Kidney capillary endothelial cell (primary cell): ENCODE measurements at places on chromosomes 4 and X.

GRCh38 chrX:38768079-38768478, 33.2 kb upstream of the MID1IP1 start:
- DNase-seq: peak; percentile 5

DNA sequence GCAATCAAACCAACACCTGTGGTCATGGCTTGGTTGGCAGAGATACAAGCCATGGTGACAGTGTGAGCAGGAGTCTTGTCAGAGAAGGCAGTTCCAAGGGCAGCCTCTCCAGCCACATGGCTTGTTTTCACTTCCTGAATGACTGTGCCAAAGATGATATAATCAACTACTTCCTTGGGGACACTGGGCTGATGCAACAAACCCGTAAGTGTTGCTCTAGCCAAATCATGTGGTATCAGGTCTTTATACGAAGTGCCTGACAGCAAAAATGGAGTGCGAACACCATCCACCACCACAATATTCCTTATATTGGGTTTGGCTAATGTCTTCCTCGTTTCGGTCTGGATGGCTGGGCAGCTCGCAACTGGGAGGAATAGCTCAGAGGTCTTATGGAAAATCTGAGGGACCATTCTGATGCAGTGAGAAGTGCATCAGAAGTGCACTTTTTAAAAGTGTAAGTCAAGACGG, 922.0 kb downstream of the NLGN4X start:
- DNase-seq: no peak

GRCh38 chr4:13548059-13548983, 4.0 kb upstream of the NKX3-2 start:
- no peak for DNase-seq

- no peak for DNase-seq
Observed at GRCh38 chr4:41052287-41052686, 162.1 kb downstream of the APBB2 start.

- no peak for DNase-seq
Observed at GRCh38 chr4:26992657-26993361, 132.2 kb downstream of the STIM2 start.

GRCh38 chr4:166324321-166324720, 451.3 kb downstream of the TLL1 start:
- DNase-seq: peak; percentile 8

GRCh38 chr4:57095956-57096355, 14.2 kb downstream of the IGFBP7 start:
- no peak for DNase-seq

GRCh38 chr4:70818921-70819320, 20.8 kb downstream of the GRSF1 start:
- DNase-seq: no peak

- DNase-seq: no peak
Observed at GRCh38 chrX:13791145-13791544, 25.7 kb downstream of the GPM6B start.

- DNase-seq: no peak
Observed at GRCh38 chrX:46577221-46578005, 3.8 kb downstream of the CHST7 start.

DNA sequence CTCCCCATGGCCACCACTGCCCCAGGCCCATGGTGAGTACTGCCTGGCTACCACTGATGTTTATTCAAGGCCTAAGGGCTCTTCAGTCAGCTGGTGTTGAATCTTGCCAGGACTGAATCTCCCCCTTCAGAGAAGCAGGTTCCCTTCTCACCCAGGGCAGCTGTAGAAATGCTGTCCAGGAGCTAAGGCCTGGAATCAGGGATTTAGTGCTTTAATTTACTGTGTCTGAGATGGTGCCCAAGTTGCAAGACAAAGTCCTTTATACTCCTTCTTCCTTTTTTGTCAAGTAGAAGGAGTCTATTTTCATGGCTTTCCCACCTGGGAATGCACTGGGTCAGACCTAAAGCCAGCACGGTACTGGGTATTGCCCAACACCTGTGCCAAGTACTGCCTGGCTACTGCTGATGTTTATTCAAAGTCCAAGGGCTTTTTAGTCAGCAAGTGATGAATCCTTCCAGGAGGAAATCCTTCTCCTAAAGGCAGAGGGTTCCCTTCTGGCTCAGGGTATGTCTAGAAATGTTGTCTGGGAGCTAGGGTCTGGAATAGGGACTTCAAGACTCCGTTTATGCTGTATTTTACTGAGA, 117.6 kb upstream of the ATOH1 start:
- DNase-seq: no peak

GRCh38 chr4:113759696-113760093, 1.8 kb downstream of the CAMK2D start:
- DNase-seq: no peak

DNA sequence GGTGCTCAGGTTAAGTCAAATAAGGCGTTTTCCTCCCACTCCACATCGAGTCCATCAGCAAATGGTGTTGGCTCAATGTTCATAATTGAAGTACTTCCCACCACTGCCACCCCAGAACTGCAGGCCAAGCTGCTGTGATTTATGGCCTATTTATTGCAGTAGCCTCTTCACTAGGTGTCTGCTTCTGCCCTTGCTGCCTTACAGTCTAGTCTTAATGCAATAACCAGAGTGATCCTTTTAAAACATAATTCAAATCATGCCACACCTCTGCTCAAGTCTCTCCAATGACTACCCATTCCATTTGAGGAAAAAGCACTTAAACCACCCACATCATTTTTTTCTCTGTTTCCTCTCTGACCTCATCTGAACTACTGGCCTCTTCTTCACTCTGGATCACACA, 220.3 kb downstream of the KCNIP4 start:
- DNase-seq: no peak

DNA sequence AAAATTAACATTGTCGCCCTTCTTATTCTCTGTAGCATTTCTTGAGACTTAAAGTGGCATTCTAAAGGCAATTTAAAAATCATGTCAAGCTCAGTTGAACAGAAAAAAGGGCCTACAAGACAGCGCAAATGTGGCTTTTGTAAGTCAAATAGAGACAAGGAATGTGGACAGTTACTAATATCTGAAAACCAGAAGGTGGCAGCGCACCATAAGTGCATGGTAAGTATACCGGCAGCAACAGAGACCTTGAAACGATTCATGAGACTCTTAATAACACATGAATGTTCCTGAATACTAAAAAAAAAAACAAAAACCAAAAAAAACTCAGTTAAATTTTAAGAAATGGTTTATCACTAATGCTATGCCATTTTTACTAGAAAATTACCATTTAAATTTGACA, 82.4 kb upstream of the HPRT1 start:
- DNase-seq: peak; percentile 26

DNA sequence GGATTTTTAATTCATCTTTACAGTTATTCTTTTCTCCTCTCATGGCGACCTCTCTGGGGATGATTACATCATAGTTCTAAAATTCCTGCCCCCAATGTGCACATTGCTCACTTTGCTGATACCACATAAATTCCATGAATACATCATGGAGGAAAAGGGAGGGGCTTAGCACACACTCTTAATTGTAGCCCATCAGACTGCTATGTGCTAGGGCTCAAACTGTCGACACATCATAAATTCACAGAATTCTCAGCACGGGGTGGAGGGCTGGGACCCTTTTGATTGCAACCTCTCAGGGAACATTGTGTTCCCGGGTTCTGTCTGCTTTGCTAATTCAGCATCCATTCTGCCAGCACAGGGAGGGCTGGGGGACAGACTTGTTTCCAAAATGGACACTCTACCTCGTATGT, 592.9 kb downstream of the BCOR start:
- no peak for DNase-seq

GRCh38 chr4:22414833-22415232, 101.0 kb downstream of the ADGRA3 start:
- DNase-seq: no peak

DNA sequence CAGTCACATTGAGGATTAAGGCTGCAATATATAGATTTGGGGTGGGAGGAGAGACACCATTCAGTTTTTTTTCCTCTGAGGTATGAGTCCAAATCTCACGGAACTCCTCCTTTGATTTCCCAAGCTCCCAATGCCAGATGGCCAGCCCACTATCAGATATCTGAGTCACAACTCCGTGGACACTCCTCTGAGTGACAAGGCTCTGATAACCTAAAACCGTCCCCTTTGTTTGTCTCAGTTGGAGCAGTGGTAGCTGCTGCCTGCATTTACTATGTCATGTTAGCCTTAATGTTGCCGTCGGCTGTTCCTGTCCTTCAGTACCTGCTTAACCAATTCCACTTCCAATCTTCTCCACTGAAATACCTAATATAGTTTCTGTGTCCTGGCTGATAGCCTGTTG, 107.3 kb downstream of the DTHD1 start:
- no peak for DNase-seq

DNA sequence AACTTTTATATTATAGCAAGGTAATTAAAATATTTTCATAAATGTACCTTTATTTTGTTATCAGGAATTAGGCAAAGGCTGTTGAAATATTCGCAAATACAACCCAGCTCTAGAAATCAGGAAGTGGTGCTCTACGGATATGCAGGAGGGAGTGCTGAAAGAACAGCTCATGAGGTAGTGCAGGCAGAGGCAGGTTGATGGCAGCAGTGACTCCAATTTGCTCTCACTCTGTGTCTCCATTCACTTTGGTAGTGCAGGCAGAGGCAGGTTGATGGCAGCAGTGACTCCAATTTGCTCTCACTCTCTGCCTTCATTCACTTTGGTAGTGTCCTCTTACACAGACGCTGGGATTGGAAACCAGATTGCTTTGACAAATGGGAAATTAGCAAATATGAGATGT, 277.9 kb downstream of the TRIML1 start:
- no peak for DNase-seq

GRCh38 chrX:118652717-118653116, 74.7 kb upstream of the IL13RA1 start:
- no peak for DNase-seq

DNA sequence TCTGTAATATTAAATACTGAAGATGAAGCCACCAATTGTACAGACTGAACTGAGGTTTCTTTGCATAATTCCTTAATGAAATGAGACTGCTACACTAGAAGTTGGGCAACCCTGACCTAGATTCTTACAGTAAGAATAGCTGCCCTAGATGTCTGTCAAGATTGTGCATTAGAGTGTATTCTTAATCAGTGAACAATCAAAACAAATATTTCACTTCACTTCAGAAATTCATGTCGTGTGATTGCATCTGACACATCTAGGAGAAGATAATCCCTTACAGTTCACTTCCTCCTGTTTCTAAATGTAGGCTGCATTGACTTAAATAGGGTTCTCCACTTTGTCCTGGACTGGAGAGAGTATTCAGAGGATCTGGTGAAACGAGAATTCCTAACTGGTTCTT, 283.1 kb downstream of the HNRNPD start:
- no peak for DNase-seq

GRCh38 chr4:54568184-54568583, 89.6 kb upstream of the KIT start:
- peak; percentile 81 for DNase-seq

DNA sequence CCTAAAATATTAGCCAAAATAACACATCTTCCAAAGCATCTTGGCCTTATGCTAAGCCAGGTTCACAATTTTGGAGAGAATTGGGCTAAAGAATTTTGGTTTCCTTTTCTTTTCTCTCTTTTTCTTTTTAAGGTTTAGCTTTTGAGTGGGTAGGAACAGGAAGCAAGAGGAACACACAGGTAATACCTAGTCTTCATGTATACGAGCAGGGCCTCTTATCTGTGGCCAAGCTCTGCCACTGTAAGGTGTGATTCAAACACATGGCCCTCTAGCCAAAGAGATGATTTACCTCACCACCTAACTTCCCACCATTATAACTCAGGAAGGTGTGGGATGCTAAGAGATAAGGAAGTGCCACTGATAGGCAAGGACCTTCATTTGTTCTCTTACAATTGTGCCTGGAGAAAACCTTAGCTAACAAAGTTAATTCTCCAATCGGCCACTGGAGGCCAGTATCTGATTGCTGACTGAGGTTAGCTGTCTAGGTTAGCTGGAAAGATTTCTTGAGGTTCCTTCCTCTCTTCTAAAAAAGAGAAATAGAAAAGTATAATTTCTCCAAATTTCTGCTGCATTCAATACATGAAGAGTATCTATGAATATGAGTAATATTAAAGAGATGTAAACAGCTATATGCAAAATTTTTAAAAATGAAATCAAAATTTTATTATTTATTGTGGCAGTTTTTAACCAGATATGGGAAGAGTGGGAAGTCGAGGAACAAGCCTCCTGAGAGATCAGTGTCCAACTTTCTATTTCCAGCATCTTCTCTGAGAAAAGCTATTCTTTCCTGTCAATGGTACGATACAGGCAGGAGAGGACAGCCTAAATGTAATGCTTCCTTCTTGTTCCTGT, 30.1 kb upstream of the BBS7 start:
- DNase-seq: peak; percentile 49

- DNase-seq: peak; percentile 41
Observed at GRCh38 chr4:77652237-77652897, 46.7 kb downstream of the CXCL13 start.

- DNase-seq: no peak
Observed at GRCh38 chr4:117514391-117515175, 429.2 kb upstream of the TRAM1L1 start.

DNA sequence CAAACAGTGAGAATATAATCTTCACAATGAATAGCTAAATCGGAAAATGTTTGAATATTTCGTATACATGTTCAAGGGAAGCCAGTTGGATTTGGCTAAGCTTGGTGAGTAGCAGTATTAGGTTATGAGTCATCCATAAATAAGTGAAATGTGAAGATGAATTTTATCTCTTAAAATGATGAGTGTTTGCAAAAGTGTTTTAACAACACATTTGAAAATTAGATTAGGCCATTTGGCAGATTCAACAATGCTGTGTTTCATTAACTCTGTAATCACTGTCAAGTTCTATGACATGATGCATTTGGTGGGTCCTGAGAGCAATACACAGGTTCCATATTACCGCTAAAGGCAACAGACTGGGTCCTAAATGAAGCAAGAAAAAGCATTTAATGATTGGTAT, 301.9 kb upstream of the PRPS2 start:
- no peak for DNase-seq

GRCh38 chr4:159632031-159632430, 529.2 kb downstream of the RAPGEF2 start:
- no peak for DNase-seq

- DNase-seq: no peak
Observed at GRCh38 chrX:94178145-94178788, 504.3 kb downstream of the FAM133A start.

DNA sequence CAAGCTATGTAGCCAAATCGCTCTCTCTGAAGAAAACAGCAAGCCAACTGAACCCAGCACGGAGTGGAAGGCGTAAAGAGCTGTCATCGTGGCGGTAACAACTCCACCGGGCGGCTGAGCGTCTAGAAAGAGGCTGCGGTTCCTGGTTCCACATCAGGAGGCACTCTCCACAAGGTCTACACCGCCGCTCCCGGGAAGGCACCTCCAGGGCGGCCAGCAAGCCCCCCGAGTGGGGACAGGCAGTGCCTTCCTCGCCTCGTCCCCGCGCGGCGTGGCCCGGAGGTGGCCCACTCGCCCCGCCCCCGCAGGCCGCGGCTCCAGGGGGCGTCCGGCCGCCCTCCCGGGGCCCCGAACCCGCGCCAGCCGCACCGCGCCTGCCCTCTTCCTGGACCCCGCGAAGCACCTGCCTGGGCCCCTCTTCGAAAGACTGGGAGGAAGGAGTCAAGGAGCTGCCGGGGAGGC, 755 bp downstream of the KLHL8 start:
- peak; percentile 19 for DNase-seq

GRCh38 chr4:36274158-36274557, 7.3 kb upstream of the DTHD1 start:
- DNase-seq: no peak

GRCh38 chr4:27100713-27101112, 240.1 kb downstream of the STIM2 start:
- DNase-seq: no peak

- DNase-seq: no peak
Observed at GRCh38 chrX:14690553-14690952, 161.2 kb downstream of the GLRA2 start.
